ENCODE measurements at places on chromosomes 16 and 17.

GRCh38 chr16:17566075-17566474 lies 95.3 kb upstream of the XYLT1 start:
- no peak for DNase-seq

DNA sequence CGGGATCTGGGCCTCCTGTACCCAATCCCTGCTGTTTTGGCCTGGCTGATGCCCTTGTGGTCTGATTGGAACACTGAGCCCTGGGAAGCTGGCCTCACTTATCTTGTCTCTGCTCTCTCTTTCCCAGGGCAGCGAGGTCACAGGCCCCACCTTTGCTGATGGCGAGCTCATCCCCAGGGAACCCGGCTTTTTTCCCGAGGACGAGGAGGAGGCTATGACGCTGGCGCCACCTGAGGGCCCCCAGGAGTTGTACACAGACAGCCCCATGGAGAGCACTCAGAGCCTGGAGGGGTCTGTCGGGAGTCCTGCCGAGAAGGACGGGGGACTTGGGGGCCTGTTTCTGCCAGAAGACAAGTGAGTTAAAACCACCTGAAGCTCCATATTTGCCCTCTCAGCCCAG lies 126.0 kb downstream of the RAB11FIP4 start:
- DNase-seq = no peak

DNA sequence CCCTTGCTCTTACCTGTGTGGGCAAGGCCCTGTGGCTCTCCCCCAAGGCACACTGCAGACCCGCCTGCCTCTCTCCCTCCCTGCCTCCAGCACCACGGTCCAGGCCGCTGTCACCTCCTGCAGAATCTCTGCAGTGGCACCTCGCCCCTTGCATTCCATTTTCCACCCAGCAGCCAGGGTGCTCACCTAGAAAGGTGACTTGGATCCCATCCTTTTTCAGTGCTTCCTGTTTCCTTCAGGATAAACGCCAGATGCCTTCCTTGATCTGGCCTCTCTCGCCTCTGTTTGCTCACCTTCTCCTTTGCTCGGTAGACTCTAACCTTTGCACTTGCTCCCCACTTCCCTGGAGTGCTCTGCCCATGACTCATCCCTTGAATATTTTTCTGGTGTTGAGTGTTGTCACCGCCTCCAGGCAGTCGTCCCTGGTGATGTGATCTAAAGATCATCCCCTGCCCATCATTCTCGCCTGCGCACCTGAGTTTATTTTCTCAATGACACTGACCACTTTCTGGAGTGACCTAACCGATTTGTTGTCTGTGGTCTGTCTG lies 79.2 kb upstream of the LGALS9 start:
- DNase-seq = no peak

DNA sequence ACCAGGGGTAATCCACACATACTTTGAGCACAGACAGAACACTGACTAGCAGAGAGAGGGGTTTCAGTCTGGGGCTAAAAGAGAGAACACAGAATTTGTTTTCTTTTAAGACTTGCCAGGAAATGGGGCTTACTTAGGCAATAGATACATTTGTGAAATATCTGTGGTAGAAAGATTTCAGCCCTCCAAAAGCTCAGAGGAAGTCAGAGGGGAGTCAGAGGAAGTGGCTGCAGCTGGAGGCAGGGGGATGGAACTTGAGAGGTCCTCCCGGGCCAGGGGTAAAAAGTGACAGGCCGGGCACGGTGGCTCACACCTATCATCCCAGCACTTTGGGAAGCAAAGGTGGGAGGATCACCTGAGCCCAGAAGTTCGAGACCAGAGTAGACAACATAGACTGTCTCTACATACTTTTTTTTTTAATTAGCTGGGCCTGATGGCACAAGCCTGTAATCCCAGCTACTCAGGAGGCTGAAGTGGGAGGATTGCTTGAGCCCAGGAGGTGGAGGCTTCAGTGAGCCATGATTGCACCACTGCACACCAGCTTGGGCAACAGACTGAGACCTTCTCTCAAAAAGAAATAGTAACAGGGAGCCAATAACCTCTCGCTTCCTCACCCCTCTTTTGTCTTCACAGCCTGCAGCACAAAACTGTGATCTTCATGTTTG lies 49.9 kb downstream of the NLRC5 start:
- no peak for DNase-seq

DNA sequence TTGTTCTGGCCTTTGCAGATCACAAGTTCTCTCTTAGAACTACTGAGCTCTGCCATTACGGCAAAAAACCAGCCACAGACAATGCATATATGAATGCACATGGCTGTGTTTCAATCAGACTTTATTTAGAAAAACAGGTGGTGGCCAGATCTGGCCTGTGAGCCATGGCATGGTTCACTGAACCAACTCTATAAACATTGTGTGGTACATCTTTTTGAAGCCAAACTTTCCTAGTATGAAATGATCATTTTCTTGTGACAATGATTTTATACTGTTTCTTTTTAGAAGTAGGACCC lies 65.9 kb upstream of the AMZ2 start:
- DNase-seq = no peak

- DNase-seq = no peak
These were observed 201.5 kb upstream of the CPHXL start for GRCh38 chr16:75927810-75928209.

- DNase-seq = no peak
These were observed 72.2 kb upstream of the METTL9 start for GRCh38 chr16:21526923-21527807.

DNA sequence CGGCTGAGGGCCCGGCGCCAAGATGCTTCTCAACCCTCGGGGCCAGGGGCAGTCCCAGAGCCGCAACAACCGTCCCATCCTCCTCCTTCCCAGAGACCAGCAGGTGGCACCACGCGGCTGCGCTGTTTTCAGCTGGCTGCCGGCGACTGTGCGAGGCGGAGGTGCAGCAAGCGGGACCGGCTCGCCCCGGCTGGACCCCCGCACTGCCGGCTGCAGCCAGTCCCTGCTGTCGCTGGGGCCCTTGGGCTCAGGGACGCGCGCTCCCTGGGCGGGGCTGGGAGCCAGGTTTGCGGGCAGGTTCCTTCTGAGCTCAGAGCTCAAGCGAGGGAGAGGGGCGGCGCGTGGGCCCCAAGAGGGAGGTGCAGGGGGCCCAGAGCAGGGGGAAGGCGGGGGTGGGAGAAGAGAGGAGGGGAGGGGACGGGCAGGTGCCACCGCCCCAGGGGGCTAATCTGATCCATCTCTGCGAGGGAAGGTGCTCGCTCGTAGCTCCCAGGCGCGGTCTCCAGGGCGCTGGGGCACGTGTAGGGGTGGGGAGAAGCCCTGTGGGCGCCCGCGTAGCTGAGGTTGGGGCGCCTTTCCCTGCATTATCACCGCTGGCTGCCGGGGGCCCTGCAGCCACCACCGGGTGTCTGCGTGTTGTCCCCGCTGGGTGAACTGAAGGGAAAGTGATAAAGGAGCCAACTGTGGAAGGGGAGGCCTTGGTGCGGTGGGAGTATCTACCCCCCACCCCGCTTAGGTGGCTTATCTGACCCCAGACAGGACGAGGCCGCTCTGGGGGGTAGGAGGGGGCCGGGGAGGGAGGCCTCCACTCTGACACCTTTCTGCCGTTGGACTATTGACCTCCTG lies 24.2 kb downstream of the STAT5A start:
- peak; percentile 91 for DNase-seq

DNA sequence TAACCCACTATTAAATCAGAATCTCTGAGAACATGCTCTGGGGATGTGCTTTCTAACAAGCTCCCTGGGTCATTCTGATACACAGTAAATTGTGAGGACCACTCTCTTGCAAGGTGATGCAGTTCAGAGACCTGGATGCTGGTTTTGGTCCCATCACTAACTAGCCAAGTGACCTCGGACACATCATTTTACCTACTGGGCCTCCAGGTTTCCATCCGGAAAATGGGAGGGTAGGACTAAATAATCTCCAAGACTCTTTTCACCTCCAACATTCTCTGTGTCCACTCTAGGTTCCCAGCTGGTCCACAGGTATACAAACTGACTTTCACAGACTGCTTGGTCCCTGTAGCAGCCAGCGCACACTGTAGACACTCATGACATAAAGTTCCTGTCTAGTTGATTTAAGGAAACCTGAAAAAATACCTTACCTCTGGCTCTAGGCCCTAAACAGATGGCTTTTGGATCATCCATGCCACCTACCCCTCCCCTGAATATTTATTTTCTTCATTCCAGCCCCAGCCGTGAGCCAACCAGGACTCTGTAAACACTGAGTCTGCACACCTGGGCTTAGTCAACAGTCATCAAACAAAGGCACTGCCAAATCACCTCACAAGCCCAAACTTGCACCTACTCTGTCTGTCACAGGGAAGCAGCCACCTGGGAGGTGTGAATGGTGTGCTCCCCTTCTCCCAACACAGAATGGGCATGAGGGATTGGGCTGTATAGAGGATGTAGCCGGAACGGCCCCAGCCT lies 51.3 kb upstream of the MRPS23 start:
- DNase-seq = no peak

DNA sequence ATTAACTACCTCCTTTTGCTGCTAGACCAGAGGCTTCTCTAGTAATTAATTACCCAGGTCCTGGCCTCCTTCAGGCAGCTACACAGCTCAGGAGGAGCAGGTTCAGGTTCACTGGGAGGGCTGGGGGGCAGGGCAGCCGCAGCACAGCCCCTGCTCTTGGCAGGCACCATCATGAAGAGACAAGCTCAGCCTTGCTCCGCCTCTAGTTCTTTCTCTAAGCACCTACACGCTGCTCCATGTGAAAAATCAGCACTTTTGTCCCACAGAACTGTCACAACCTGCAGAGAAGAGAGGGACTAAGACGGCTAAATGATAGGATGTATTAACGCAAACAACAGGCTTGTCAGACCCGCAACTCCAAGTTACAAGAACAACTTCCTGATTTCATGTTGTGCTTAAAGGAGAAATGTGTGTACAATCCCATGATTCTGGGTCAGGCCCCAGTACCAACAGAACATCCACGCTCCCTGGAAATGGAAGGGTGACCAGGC lies 53.4 kb downstream of the GRB2 start:
- DNase-seq = peak; percentile 29

GRCh38 chr17:79046197-79046915 lies 22.4 kb downstream of the C1QTNF1 start:
- DNase-seq = no peak

GRCh38 chr17:80737106-80738019 lies 192.7 kb downstream of the RPTOR start:
- DNase-seq = no peak

- peak; percentile 95 for DNase-seq
These were observed at the start of gene AKAP10 for GRCh38 chr17:19977293-19978208. Gene AKAP10 (minus strand): TSS chr17:19977828. CDS start chr17:19977679, 149 bp downstream.

- DNase-seq = no peak
These were observed 12.5 kb downstream of the ZSCAN32 start for GRCh38 chr16:3388325-3388724.

DNA sequence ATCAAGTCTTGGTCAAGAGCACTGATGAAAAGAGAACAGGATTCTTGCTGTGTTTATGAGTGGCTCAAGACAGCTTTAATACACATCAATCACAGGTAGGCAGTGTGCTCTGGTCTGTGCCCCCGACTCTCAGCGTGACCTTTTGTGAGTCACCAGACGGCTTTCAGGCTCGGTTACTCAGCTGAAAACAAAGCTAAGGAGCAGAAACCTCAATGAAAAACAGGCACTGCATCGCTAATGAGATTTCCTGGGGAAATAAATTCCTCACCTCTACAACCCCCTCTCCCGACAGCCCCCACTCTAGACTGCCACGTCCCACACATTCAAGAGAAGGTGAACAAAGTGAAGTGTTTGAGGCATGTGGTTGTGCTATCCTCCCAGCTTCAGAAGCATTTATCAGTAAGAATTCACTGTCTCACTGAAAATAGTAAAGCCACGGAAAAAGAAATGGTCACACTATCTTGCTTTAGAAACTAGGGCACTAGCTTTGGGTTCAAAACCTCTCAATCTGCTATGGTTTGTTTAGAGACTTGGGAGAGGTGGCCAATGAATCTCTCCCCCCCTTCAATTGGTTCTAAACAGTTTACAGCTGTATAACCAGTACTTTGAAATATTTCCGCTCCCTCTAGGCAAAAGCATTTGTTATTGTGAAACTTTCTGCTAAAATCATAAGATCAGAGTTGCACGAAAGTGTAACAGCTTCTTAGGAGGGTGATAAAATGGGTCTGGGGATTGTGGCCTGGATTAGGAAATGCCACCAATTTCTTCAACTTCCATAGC lies 199.5 kb upstream of the PMFBP1 start:
- no peak for DNase-seq

- DNase-seq = peak; percentile 46
These were observed 238.1 kb downstream of the MRTFB start for GRCh38 chr16:14309001-14309886.

- DNase-seq = no peak
These were observed 53.0 kb downstream of the N4BP1 start for GRCh38 chr16:48556913-48557351.

DNA sequence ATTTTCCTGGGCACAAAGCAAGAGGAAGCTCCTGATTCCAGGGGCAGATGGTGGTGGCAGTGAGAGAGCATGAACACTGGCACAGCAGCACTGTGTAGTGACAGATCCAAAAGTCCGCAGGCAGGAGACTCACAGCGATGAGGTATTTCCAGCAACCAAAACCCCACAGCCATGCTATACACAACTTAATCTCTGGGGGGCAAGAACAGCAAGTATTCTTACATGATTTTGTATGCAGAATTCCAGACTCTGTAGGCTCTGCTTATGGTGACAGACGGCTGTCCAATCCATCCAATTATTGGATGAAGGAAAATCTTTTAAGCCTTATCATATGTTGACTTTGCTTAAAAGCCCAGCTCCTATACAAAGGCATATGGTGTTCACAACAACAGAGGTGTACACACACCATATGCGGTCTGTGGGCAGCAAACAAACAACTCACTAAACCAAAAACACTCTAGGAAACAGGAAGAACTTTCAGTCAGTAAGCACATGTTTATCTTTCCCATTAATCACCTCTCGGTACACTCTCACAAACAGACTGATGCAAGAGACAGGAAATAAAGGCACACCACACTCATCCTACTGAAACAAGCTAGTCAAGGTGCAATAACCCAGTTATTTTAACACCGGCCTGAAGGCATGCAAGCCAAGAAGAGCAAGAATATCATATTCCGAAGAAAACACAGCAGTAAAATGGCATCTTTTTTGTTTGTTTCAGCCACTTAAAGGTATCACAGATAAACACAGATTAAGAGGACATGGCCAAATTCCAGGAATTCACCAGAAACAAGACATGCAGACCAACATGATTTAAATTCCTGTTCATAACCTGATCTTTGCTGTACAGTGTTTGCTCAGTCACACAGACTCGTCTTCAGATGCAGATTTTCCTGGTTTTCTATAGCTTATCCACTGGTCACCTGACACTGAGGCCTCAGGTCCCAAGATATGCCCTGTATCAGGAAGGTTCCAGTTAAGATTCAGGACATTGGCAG lies 47.8 kb downstream of the ERN1 start:
- no peak for DNase-seq

All from right hindlimb (tissue), 1 donor.